ENCODE measurements at places on chromosomes 6 and 20. TPM values are rescaled to one million over a fixed set of nuclear protein-coding genes. Genes with fewer than 3 reads are reported as not detected.

DNA sequence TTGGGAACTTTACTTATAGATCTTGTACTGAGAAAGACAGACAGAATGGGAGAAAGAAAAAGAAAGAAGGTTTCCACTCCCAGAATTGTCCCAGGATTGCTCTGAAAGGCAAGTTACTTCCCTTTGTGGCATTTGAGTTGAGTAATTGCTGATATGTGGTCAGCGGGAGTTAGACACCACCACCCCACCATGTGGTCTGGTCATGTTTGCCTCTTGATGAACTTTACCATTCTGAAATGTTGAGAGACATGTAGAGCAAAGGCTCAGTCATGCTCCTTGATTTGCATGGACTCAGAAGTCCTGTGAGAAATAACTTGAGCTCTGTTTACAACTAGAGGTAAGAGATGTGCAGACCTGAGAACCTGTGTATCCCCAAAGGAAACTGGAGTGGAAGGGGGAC is 17.1 kb downstream of the TCF21 start:
- no peaks in the 10 kb centered on the region for H3K4me1 ChIP-seq
- H3K27me3 ChIP-seq = peaks cover 38% of the 10 kb centered on the region
- H3K36me3 ChIP-seq = peaks cover 1% of the 10 kb centered on the region
- no peak overlapping the region for H3K27ac ChIP-seq

DNA sequence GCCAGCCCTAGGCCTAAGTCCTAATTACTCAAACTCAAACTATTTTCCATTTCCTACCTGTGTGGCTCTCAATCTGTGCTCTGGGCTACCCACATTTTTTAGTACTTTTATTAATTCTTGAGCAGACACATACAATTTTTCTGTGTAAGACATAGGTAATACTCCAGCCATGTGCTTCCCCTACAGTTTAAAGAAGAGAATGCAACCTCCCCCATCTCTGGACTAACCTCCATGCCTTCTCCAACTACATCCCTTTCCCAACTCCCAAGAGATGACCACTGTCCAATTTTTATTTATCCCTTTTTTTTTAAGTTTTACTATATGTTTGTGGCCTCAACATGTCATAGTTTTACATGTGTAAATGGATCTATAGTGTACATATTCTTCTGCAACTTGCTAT is 5.8 kb downstream of the HMGN4 start:
- H3K27me3 ChIP-seq = peaks cover 15% of the 10 kb centered on the region
- H3K4me1 ChIP-seq = peaks cover 11% of the 10 kb centered on the region
- peaks cover 24% of the 10 kb centered on the region for H3K36me3 ChIP-seq
- no peak for DNase-seq
- no peak overlapping the region for H3K27ac ChIP-seq

Gene ABHD16B
- total RNA-seq = not detected

- no peak overlapping the region for H3K27ac ChIP-seq
- H3K27me3 ChIP-seq = no peaks in the 10 kb centered on the region
- no peak overlapping the region for H3K4me3 ChIP-seq
- H3K4me1 ChIP-seq = no peaks in the 10 kb centered on the region
- no peaks in the 10 kb centered on the region for H3K36me3 ChIP-seq
- no peak for DNase-seq
These were observed 29.9 kb downstream of the HS3ST5 start for GRCh38 chr6:114312931-114313330.

Data from progenitor cell of endocrine pancreas (in vitro differentiated cells).